OCI-LY7 (cell line): ENCODE measurements at places on chromosomes 16 and 17. TPM values are rescaled to one million over a fixed set of nuclear protein-coding genes. Genes with fewer than 3 reads are reported as not detected.

DNA sequence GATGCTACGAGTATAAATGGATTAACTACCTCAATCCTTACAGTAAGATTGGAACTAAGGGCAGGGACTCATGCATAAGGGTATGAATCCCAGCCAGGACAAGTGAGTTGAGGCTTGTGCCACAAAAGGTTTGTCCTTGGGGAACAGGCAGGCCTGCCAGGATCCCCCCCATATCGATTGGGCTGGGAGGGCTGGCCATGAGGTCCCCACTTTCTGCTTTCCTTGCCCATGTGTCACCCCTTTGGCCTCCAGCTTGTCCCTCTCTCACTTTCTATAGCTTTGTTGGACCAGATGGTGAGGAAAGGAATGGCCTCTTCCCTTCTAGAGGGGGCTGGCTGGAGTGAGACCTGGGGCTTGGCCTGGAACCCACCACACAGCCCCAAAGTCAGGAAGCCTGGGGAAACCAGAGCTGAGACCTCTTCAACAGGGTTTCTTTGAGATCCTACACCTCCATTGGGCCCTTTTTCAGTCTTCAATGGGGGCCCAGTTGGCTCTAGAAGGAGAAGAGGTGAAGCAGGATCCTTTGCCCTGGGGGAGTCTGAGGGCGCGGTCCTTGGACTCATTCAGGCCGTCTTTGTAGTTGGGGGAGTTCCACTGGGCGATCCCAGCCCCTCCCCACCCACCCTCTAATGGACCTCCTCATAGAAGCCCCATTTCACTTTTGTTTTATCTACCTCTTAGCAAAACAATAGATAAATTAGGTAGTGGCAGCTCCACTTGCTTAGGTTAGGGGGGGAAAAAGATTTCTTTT lies 57.3 kb downstream of the IGF2BP1 start:
- DNase-seq: no peak

Gene IGFBP4
- total RNA-seq: not detected in 2 replicates

GRCh38 chr17:8314797-8315763 lies 5.0 kb downstream of the ARHGEF15 start:
- no peak for DNase-seq

DNA sequence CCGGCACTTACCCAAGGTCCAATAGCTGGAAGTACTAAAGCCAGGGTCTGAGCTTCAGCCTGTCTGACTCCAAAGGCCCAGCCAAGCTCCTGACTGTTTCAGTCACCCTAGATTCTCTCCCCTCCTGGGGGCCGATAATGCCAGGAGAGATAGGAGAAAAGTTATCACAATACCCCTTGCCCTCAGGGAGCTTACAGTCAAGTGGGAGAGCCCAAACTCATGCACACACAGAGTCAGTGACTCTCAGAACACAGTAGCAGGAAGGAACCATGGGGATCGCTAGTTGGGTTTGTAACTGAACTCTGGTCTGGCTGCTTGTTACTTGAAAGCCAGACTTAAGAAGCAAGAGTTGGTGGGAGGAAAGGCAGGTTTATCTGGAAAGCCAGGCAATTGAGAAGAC lies 14.9 kb downstream of the ZNF768 start:
- DNase-seq: no peak

DNA sequence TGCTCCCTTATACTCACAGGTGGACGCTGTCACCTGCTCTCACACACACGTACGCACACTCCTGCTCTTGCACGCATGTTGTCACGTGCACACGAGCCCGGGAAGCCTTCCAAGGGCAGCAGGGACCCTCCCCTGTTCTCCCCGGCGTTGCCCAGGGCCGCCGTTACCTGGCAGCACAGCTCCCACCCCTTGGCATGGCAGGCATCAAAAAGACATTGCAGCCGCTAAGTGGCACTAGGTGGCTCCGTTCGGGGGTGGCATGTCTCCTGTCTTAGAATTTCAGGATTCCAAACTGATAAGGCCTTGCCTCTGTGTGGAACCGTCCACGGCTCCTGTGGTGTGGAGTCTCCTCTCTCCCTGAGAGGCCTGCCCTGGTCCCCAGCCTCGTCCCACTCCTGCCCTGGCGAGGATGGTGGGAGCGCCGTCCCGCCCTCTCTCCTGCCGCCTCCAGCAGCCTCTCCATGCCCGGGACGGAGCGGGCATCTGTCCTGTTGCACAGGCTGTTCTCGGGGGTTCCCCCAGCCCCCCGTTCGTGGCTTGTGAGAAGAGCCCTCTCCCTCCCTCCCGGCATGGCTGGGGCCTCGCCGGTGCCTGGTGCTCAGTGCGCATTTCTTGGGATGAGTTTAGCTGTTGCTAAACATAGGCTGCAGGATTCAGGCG lies 126.7 kb upstream of the GSE1 start:
- no peak for DNase-seq

Gene ASGR2
- total RNA-seq: not detected in 2 replicates

DNA sequence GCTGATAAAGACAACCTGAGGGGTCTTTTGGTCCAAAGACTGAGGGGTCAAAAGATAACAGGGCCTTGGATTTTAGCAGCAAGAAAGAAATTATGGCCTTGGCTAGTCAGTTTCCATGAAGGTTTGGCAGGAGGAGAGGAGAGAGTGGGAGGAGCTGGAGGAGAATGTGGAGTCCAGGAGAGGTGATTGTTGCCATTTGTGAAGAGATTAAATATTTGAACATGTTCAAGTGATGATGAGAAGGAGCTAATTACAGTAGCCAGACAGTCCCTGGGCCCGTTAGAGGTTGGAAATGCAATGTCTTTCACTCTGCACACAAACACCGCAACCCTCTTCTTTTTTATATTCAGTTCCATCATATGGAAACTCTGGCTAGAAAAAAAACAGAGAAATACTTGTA lies 68.6 kb downstream of the TNRC6C start:
- DNase-seq: no peak

DNA sequence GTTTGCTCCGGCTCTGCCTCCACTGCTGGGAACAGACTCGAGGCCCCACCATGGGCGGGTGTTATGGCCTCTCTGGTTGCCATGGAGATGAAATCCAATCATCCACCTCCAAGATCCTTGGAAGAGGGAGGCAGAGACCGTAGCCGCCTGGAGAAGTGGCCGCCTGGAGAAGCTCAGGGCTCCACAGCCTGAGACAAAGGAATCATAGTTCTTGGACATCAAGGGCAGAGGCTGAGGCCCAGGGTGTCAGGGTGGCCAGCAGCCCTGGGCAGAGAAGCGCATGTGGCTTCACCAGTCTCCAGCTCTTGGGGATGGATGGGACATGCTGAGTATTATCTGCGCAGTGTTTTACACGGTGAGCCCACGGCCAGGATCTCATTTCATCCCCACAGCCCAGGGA lies 36.2 kb downstream of the ABR start:
- no peak for DNase-seq

DNA sequence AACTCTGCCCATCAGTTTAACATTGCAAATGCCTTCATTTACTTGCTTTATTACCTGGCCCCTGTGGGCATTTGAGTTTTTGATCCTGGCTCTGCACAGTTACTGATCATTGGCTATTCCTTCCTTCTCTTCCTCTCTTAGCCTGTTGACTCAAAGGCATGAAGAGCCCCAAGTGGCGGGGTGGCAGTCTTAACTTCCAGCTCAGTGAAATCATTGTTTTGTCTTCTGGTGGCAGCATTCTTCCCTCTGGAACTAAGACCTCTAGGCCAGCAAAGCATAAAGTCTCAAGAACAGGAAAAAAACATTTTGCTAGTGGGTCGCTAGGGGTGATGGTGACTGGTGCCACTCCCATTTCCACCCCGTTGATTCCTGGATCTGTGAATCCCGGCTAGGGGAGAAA lies 52.3 kb upstream of the MRTFB start:
- no peak for DNase-seq

- peak; percentile 68 for DNase-seq
Observed at GRCh38 chr17:41687828-41688640, 651 bp upstream of the EIF1 start.

Gene NDRG4
- total RNA-seq: 9.5 and 10.9 TPM in 2 replicates

- no peak for DNase-seq
Observed at GRCh38 chr16:27123795-27124409, 57.2 kb downstream of the C16orf82 start.

Gene CACNA1H
- total RNA-seq: not detected in 2 replicates

DNA sequence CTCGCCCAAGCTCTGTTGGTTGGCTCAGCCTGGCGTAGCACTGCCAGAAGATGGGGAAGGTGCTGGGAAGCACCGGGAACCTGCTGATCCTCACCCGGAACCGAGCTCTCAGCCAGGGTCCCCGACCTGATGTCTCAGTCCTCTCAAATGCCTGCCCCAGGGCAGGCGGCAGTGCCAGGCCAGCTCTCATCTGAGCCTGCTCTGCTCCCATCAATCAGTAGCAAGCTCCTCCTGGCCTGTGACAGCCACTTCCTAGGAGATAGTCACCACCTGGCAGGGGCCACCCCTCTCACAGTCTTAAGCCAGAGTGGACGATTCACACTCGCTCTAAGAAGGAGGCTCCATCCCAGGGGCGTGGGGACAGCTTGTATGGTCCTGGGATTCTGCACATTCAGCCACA lies 62.0 kb downstream of the ENGASE start:
- DNase-seq: no peak

Gene KRT9
- total RNA-seq: not detected in 2 replicates

Gene MAP3K3
- total RNA-seq: 28.6 and 29.0 TPM in 2 replicates

Gene RBFOX1
- not detected in 2 replicates for total RNA-seq

DNA sequence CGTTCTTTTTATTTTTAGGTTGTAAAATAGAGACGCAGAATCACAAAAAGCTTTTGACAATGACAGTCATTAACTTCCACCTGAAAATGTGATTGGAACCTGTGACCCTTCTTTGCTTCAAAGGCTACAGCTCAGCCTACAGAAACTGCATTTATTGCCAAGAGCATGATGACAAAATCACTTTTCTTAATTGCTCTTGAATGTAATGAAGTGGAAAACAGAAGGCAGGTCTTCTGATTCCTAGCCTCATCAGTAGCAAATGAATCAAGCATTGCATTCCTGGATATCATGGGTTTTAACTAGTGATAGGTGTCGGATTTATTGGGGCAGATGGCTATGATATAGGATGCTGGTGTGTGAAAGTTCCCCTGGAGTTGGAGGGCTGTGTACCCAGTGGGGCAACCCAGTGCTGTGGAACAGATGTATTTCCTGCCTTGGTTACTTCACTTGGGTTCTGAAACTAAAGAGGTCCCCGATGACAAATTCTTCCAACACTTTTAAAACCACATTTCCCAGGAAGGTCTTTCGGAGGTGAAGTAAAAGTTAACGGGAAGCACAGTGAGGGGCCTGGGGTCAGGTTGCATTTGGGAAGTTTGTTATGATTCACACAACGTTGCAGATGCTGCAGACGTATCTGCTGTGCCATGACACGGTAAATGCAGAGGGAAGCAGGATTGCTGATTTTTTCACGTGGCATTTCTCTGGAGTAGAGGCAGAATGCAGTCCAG lies 127.5 kb downstream of the HS3ST3A1 start:
- no peak for DNase-seq

Gene MPP2
- 0.63 and 0.67 TPM in 2 replicates for total RNA-seq

- no peak for DNase-seq
Observed at GRCh38 chr17:72219137-72219823, 98.5 kb downstream of the SOX9 start.

GRCh38 chr16:71629278-71630016 lies 3.5 kb downstream of the MARVELD3 start:
- DNase-seq: no peak

GRCh38 chr17:7325031-7325528 lies 4.1 kb downstream of the NEURL4 start:
- no peak for DNase-seq

DNA sequence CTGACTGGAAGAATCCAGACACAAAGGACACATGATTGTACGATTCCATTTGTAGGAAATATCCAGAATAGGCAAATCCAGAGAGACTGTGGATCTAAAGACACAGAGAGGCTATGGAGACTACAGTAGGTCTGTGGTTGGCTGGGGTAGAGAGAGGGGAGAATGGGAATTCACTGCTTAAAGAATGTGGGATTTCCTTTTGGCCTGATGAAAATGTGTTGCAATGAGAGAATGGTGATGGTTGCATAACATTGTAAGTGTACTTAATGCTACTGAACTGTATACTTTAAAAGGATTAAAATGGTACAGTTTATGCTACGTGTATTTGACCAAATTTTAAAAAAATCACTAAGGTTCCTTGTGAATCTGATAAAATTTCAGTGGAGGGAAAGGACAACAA lies 62.1 kb downstream of the GPRC5B start:
- no peak for DNase-seq

GRCh38 chr17:30796016-30796415 lies 28.5 kb downstream of the CRLF3 start:
- DNase-seq: no peak

DNA sequence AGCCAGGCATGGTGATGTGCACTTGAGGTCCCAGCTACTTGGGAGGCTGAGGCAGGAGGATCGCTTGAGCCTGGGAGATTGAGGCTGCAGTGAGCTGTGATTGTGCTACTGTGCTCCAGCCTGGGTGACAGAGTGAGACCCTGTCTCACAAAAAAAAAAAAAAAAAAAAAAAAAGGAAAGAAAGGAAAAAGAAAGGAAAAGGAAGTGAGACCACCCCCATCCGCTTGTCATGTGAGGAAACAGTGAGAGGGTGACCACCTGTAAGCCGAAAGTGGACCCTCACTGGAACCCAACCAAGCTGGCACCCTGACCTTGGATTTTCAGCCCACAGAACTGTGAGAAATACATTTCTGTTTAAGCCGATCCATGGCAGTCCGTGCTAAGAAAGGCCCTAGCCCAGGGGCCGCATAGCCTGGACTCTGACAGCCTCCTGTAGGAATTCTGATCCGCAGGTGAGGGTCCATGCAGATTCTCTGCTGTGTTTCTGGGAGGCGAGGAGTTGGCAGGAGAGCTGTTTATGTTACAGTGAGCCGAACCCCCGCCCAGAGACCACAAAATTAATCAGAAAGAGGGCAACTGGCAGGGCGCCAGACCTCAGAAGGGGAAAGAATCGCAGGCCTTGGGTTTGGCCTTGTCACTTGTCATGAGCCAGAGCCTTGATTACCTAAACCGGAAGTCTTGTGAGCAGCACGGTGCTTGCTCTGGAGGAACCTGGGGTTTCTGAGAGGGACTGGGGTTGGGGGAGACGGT lies 945 bp downstream of the SGSH start:
- peak; percentile 92 for DNase-seq

GRCh38 chr16:85312642-85313525 lies 200.6 kb upstream of the CIBAR2 start:
- DNase-seq: peak; percentile 16

- no peak for DNase-seq
Observed at GRCh38 chr16:56632156-56632847, at the start of gene MT1M. TSS of gene MT1M (plus strand) at chr16:56632659. CDS start at chr16:56632732, 73 bp downstream.

Gene OMG
- 1.4 TPM in 2 replicates for total RNA-seq

- DNase-seq: no peak
Observed at GRCh38 chr16:55660828-55661227, 5.0 kb downstream of the SLC6A2 start.
